8988T (cell line): ENCODE measurements at places on chromosomes 7 and 10.

- no peak for DNase-seq
These were observed 48.4 kb upstream of the SEMA3C start for GRCh38 chr7:80967071-80967916.

DNA sequence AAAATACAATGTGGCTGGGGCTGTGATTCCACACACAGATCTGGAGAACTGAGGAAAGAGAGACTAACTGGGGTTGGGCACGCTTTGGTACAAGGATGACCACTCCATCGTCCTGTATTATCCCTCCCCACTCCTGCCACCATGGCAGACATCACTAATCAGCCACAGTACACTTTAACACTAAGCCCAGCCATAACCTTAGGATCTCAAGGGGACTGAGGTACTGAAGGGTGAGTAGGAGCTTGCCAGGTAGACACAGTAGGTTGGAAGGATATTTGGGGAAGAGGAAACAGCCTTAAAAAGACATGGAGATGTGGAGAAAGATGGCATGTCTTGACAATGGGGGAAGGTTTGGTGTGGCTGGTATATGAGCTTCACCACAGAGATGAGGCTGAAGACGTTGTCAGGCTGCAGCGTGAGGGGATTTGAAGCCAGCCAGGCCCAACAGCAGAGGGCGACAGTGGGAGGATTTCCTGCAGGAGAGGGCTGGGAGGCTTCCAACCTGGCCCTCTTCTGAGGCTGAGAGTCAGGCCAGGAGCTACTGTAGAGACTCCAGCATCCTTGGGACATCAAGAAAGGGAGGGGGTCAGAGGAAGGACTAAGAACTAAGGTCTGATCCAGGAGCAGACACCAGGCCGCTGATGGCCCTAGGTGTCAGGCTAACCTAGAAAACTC is 58.6 kb upstream of the COL13A1 start:
- no peak for DNase-seq

DNA sequence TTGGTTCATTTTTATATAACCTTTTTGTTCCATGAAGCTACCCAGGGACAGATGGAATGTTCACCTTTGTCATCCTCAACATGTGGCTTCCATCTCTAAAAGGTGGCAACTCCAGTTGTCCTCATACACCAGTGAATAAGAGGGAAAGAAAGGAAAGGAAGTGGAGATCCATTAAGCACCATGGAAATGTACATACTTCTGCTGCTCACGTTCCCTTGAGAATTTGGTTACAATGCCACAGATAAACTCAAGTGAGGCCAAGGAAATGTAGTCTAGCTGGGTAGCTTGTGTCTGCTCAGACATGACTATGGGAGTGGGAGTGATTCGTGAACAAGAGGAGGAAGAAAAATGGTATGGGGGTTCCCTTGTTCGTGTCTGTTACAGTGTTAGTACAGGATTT is 237.1 kb upstream of the FAM3C start:
- DNase-seq, result no peak

DNA sequence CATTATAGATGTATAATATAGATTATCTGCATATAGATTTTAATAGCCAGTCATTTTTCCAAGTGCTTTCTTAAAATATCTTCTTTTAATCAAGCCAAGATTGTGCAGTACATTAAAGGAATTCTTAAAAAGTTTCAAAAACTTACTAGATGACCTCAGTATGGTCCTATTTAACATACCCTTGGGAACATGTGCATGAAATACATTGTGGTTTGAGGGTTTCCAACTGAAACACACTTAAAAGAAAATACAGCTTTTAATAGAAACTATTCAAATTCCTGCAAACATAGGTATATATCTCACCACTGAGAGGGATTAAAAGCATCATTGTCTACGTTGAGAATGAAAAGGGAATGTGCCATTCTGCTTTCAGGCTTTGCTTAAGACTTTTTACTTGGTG is 364.9 kb downstream of the SUGCT start:
- no peak for DNase-seq

GRCh38 chr7:106840342-106840741 is 24.7 kb upstream of the PIK3CG start:
- no peak for DNase-seq

DNA sequence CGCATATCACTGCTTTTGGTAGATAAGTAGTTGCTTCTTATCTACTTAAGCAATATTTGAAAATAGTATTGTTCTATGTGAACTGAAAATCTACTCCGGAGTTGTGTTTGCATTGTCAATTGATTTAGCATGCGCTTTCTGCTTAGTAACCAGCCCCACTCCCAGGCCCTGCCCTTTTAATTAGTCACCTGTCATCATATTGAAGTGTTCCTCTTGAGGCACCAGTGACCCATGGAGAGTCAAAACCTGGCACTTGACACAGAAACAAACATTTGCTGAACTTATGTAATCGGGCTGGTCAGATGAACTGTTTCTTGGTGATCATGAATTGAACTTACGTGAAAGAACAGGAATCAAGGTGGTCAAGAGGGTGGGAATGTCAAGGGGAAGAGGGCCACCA is 27.8 kb upstream of the CDHR3 start:
- DNase-seq, result no peak

DNA sequence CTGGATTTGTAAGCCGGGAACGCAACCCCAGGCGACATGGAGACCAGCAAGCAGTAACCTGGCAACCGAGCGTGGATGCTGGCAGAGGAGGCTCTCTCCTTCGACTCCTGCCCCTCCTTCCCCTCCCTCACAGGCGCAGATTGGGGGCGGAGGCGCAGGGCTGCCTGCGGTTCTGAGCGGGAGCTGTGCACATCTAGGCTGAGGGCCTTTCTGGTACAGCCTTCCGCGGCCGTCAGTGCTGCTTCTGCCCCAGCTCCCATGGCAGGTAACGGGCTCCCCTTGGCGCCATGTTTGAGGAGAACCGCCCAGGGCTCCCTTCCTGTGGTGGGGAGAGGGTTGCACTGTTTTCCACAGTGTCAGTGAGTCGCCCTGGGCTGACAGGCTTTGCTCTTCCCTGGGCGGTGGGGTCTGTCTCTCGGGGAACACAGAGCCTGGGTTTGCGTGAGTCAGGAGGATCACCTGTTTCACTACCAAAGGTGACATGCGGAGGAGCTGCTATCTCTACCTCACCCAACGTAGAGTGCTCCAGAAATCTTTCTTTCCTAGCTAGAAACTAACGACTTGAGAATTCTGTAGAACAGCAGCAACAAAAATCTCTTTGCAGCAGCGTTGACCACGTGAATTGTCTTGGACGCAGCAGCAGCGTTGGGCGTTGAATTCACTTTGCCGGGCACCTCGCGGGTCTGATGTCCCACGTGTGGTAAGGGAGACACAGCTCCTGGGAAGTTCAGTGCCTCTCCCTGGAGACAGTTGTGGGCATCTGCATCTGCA is 154.8 kb upstream of the COBL start:
- no peak for DNase-seq

GRCh38 chr10:102534333-102534732 is 30.6 kb downstream of the SUFU start:
- no peak for DNase-seq

DNA sequence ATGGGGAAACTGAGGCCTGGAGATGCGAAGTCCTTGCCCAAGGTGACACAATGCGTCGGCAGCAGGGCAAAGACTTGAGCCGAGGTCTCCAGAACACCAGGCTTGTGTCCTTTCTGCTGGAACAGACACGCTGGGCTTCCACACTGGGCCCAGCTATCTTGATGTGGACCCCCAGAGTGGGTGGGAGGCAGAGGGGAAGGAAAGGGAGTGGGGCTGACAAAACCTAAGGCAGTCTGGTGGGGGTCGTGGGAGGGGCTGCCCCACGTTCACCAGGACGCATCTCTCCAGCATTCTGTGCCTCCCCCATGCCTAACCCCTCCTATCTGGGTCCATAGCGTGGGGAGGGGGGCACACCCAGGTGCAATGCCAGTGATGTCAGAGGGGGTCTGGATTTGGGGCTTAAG is 38.1 kb downstream of the PPIF start:
- no peak for DNase-seq

GRCh38 chr10:74502963-74503608 is 323.3 kb upstream of the KAT6B start:
- DNase-seq, result no peak

GRCh38 chr10:33229252-33229948 is 105.1 kb downstream of the NRP1 start:
- no peak for DNase-seq

- DNase-seq, result no peak
These were observed 39.7 kb downstream of the TES start for GRCh38 chr7:116249969-116250553.

DNA sequence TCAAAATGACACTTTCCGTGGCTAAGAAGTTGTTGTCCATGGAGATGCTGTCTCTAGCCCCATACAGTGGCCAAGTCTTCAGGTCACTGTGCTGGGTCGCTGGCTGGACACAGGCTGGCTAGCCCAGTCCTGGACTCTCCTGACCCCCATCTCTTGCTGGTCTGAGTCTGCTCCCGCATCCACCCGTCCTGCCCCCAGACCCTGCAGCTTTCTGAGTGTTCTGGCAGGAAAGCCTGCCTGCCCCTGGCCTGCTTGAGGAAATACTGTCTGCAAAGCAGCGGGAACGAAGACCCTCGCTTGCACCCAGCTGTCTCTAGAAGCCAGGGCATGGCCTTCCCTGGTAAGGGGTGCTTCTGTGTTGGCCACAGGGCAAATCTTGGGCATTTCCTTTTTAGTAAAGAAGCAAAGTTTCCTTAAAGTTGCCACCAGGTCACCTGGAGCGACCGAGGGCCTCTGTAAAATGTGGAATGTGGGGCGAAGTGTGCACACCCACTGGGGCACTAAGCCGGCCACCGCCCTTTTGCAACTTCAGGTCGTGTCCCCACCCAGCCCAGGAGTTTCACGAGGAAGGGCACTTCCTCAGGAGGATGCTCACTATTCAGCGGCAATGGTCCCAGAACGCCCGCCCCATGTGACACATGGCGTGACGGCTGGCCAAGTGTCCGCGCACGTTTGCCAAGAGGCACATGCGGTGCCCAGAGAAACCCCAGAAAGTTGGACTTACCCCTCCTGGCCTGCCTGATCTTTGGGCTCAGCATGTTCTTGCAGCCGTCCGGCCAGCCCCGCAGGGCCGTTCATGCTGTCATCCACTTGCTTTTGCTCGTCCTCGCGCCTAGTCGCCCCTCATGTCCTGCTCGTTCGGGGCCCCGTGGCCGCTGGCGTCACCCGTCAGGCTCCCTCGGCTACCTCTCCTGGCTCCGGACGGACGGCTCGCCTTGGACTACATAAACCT is 558 bp downstream of the ARHGAP22 start:
- DNase-seq, result no peak

GRCh38 chr10:119457966-119458766 is 84.4 kb downstream of the RGS10 start:
- no peak for DNase-seq

DNA sequence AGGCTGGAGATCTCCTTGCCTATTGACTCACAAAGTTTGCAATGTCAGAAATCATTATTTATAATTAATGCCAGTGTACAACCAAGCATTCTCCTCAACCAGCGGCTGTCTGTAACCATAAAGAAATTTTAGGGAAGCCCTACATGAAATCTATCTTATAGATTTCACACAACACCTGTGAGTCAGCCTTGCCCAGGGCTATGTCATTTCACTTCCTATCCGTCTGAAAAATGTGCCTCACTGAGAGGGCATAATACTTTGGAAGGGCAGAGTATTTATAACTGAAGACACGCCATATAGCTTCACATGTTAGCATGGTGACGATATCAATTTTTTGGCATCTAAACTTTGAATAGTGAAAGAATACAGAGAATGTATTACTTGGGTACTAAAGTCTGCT is 296.6 kb upstream of the ETV1 start:
- DNase-seq, result no peak

- DNase-seq, result no peak
These were observed 369.6 kb upstream of the POT1 start for GRCh38 chr7:125299003-125299765.

DNA sequence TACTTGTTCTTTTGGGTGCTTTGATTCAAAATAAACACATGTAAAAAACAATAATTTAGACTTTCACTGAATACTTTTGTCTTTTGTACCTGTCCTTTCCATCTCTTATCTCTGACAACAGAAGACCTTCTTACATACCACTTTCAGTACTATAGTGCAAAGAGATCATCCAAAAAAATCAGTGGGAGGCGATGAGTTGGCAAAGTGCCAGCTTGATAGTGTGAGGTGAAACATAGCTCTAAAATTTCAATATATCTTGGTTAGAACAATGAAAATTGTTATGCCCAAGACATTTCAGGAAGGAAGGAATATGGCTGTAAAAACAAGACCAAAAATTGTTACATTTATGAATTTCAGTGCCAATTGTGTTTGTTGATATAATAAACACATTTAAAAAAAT is 390.2 kb upstream of the COBL start:
- DNase-seq, result no peak

DNA sequence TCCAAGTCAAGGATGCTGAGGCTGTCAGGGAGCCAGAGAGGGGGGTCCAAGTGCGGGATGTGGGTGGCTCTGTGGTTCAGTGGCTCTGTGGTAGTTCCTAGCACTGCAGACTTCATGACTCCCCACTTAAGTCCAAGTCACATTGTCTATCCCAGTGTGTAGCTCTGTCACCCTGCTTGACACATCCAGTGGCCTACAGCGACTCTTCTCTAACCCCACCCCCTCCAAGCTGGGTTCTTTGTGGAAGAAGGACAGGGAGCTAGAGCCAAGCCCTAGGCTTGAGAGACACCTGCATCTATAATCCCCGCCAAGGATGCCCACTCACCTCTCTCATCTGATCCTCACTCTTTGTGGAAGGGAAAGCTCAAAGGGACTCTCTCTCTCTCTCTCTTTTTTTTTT is 57.6 kb downstream of the ADCYAP1R1 start:
- no peak for DNase-seq

DNA sequence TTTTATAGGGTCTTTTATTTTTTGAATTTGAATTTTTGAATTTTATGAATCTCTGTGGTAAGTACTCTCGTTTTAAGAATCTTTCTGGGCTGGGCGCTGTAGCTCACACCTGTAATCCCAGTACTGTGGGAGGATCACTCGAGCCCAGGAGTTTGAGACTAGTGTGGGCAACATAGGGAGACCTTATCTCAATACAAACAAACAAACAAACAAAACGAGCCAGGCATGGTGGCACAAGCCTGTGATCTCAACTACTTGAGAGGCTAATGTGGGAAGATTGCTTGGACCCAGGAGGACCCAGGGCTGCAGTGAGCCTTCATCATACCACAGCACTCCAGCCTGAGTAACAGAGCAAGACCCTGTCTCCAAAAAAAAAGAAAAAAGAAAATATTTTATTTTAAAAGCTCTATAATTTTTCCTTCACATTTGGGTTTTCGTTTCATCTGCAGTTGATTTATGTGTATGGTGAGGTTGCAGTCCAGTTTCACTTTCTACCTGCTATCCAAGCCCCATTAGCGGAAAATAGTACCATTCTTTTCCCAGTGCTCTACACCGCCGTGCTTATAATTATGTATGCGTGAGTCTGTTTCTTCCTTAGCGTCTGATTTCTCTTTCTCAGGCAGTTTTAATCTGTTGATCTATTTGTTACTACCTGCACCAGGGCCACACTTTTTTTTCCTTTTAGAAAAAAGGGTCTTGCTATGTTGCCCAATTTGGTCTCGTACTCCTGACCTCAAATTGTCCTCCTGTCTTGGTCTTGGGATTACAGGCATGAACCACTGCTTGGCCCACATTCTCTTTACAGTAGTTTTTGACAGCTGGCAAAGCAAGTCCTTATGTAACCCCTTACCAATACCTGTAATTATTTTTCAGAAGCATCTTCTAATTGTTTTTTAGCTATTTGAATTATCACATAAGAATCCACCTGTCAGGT is 21.7 kb downstream of the TRIM24 start:
- no peak for DNase-seq

GRCh38 chr7:71633551-71634008 is 501.6 kb downstream of the GALNT17 start:
- DNase-seq, result no peak

GRCh38 chr7:12747687-12748306 is 60.4 kb downstream of the ARL4A start:
- no peak for DNase-seq
